Smooth muscle cell of the coronary artery (primary cell): ENCODE measurements at places on chromosomes 11 and 22. TPM values are rescaled to one million over a fixed set of nuclear protein-coding genes. Genes with fewer than 3 reads are reported as not detected.

NXPE4 gene
- total RNA-seq, result not detected in 2 replicates

RAG1 gene
- total RNA-seq, result 0.12 and 0.60 TPM in 2 replicates

RNF26 gene
- total RNA-seq, result 1.9 and 2.7 TPM in 2 replicates

CASP4 gene
- 68.0 and 117 TPM in 2 replicates for total RNA-seq

ZBTB16 gene
- 0.12 TPM in 1 of 2 replicates, not detected in the other for total RNA-seq

TUBGCP6 gene
- 18.7 and 34.5 TPM in 2 replicates for total RNA-seq
